T-helper 17 cell (primary cell): ENCODE measurements at places on chromosomes 11 and 22. TPM values are rescaled to one million over a fixed set of nuclear protein-coding genes. Genes with fewer than 3 reads are reported as not detected.

DNA sequence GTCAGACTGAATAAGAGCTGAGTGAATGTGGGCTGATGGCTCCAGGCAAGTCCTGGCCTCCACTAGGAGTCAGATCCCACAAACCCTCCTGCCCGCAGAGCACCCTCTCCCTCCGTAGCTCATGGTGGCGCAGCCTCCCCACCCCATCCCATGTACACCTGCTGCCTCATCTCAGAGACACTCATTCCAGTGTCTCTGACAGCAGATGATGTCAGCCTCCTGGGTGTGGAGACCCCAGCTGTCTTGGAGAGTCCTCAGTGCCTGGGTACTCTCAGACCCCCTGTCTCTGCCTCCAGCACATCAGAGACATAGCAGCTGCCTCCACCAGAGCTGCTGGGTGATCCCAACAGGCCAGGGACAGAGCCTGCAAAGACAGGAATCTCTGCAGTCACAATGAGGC lies 9.5 kb downstream of the IGLL5 start:
- no peak for DNase-seq

DNA sequence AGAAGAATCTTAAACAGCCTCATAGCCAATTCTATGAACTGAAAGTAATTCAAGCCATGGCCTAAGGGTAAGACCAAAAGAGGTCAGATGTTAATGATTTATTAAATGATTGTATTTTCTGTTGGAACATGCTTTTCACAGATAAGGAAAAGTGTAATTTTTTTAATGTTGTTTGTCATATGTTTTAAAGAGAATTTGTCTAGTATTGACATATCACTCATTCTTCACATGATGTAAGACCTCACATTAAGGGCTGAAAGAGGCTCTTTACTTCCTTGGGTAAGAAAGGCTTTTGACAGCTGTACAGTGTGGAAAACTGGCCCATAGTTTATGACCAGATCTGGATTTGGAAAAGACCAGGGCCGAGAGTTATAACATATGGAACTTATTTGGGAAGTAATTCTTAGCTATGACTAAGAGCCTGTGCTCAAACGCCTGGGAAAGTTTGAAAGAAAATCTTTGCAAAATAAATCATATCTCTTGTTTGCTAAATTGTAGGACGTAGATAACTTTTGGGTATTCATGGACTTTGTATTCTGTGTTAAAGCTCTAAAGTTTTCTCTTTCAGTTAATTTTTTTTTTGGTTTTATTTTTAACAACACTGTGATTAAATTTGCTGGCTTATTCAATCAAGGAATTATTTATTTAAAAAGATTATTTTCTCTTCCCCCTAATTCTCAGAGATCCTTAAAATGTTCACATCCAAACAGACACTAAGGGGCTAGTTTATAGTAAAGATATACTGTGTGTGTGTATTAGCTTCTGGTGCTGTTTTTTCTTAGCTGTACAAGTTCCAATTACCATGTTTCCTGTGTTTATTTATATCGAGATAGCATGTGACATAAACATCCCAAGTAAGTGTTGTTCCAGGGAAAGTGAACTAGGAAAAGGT lies 162.2 kb downstream of the ARHGAP42 start:
- DNase-seq = no peak

DNA sequence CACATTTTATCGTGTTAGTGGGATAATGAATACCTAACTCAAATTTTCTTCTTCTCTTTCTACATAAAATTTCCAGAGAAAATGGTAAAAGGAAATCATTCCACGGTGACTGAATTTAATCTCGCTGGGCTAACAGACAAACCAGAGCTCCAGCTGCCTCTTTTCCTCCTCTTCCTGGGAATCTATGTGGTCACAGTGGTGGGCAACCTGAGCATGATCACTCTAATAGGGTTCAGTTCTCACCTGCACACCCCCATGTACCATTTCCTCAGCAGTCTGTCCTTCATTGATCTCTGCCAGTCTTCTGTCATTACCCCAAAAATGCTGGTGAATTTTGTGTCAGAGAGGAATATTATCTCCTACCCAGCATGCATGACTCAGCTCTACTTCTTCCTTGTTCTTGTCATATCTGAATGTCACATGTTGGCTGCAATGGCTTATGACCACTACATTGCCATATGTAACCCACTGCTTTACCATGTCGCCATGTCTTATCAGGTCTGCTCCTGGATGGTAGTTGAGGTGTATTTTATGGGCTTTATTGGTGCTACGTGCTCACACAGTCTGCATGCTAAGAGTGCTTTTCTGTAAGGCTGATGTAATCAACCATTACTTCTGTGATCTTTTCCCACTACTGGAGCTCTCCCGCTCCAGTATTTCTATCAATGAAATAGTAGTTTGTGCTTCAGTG lies 24.1 kb downstream of the OR10D3 start:
- no peak for DNase-seq

Gene DBX1
- not detected for total RNA-seq

Gene TMEM191C
- 2.0 TPM for total RNA-seq

Gene KCNQ1OT1
- total RNA-seq = 0.23 TPM

Gene LSP1
- 297 TPM for total RNA-seq

Gene MS4A6A
- 8.2 TPM for total RNA-seq
